ENCODE measurements at places on chromosomes 11 and 22. TPM values are rescaled to one million over a fixed set of nuclear protein-coding genes. Genes with fewer than 3 reads are reported as not detected.

Gene TP53I11
- total RNA-seq = 37.5 TPM

Gene GAS2L1
- total RNA-seq = 9.1 TPM

DNA sequence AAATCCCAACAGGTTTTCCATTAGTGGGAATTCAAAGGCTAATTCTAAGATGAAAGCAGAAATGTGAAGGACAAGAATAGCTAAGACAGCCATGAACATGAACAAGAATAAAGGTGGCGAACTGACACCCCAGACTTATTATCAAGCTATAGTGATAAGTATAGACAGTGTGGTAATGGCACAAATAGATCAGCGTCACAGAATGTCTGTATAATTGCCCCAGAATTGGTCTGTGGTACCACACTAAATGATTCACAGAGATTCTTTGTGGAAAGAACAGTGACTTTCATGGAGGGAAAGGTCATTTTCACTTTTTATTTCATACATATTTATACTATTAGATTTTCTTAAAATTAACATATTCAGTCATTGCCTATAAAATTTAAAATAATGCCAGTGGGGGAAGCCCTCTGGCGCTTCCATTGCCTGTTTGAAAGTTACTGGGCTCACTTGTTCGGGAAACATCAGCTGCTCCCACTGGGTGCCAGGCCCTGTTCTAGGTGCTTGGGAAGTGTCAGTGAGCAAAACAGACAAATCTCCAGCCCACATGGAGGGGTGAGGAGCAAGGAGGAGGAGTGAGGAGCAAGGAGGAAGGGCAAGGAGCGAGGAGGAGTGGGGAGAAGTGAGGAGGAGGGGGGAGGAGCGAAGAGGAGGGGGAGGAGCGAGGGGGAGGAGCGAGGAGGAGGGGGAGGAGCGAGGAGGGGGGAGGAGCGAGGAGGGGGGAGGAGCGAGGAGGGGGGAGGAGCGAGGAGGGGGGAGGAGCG is 11.3 kb upstream of the NLRP6 start:
- DNase-seq = no peak

DNA sequence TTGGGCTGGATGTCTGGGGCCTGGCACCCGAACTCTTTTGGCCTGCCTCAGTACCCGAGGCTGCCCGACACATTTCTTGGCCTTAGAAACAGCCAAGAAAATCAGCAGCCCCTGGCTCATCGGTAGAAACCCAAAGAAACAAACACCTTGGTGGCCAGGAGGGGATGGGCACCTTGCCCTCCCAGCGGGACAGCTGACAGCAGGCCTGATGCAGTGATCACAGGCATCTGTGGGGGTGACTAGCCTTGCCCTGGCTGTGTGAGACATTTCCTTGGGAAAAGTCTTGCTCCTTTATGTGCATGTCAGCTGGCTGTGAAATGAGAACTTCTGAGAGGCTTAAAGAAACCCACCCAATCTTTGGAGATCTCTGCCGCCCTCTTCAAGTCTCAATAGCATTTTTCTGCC is 60.9 kb downstream of the SMIM38 start:
- no peak for DNase-seq

Gene MYOD1
- total RNA-seq = not detected

DNA sequence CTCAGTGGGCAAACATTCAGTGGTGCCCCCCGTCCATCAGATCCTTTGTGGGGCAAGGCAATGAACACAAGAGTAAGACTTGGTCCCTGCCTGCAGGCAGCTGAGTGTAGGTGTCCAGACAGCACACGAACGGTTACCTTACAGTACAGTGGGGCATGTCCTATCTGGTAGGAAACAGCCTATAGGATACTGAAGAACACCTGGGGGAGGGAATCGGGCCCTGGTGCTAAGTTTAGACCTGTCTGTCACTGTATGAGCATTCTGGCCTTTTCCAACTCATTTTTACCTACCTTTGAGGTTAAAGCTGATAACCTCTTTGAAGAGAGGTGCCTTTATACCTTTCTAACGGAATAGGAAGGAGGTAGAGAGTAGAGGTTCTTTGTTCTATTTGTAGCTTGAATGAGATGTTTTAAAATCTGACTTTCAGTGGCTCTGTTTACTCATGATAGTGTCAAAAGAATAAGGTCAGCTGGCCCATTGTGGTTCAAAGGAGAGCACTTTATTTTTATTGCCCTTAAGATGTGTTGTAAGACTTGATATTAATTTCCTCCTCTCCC is 8.9 kb downstream of the ZNRF3 start:
- no peak for DNase-seq

DNA sequence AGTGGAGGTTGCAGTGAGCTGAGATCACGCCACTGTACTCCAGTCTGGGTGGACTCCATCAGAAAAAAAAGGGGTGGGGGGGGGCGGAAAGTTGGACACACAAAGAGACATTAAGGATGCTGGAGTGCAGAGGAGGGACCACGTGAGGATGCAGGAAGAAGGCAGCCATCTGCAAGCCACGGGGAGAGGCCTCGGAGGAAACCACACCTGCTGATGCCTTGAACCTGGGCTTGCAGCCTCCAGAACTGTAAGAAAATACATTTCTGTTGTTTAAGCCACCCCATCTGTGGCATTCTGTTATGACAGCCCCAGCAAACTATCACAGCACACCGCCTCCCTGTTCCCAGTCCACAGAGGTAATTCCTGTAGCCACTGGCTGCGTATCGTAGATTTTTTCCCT is 9.2 kb upstream of the STIP1 start:
- DNase-seq = no peak

- no peak for DNase-seq
These were observed 214.0 kb upstream of the SYN3 start for GRCh38 chr22:33272180-33272579.

DNA sequence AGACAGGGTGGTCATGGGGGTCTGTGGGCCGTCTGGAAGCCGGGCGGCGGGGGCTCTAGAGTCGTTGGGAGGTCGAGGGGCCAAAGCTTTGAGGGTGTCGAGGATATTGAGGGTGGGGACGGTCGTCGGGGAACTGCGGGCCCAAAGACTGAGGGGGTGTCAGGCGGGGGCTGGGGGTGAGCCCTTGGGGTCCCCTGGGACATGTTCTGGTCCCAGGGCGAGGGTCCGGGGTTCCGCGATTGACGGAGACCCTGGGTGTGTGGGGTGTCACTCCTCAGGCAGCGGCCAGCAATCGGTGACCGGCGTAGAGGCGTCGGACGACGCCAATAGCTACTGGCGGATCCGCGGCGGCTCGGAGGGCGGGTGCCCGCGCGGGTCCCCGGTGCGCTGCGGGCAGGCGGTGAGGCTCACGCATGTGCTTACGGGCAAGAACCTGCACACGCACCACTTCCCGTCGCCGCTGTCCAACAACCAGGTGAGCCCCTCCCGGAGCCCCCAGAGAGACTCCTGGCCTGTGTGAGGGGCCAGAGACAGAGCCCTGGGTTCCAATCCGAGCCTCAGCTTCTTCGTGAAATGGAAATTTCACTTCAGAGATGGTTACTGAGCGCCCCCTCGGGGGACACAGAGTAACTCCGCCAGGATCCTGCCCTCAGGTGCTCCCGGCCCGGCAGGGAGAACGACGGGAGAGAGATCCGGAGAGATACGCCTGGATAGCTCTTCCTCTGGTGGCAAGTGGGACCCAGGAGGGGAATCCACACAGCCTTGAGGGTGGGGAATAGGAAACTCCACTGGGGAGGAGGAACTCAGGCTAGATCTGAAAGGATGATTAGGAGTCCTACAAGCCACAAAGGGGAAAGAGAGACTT is 714 bp downstream of the SDF2L1 start:
- DNase-seq = peak; percentile 75

- no peak for DNase-seq
These were observed 101.8 kb downstream of the USP35 start for GRCh38 chr11:78290293-78291176.

Gene P2RX3
- 0.16 TPM for total RNA-seq

DNA sequence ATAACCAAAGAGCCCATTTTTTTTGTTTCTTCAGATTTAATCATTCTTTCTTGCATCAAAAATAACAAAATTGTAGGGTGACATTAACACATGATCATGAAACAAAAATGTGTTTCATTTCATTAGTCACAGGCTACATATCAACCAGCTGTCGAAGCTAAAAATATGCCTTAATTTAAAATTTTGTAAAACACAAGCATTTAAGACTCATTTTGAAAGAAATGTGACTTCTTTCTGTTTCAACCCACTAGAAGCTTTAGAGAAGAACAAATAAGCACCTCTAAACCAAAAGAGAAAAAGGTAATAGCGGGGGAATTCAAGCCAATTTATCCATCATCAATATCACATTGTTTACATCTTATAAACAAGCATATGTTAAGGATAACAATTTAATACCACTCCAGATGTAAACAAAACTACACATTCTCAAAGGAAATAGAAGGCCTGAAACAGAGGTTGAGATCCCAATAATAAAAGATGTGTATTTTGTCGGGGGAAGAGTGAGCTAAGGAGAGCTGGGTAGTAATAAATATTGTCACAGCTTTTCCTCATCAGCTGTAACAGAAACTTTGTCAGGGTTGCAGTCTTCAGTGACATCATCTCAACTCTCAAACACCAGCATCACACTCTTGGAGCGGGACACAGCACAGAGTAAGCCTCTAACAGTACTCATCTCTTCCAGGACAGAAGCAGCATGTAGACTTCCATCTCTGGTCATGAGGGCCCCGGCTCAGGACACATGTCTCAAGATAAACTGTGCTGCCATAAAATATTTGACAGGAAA is 42.0 kb downstream of the ALG9 start:
- DNase-seq = no peak

GRCh38 chr11:8863838-8864237 is 47.2 kb upstream of the AKIP1 start:
- DNase-seq = no peak

Gene CPT1B
- 14.9 TPM for total RNA-seq

DNA sequence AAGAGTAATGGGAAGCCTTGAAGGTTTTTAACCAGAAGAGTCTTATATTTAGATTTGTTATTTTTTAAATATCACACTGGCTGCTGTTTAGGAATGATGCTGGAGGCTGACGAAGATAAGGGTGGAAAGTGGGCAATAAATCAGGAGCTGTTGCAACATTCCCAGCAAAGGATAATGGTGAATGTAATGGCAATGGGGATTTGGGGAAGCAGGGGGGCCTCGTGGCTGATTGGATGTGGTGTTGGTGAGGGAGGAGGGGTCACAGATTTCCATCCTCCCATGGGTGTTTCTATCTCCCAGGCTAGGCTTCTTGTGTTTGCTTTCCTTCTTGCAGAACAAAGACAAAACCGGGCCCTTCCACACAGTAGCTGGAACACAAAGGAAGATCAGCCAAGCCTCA is 80.8 kb downstream of the PIWIL4 start:
- no peak for DNase-seq

Gene DUSP8
- 18.4 TPM for total RNA-seq

DNA sequence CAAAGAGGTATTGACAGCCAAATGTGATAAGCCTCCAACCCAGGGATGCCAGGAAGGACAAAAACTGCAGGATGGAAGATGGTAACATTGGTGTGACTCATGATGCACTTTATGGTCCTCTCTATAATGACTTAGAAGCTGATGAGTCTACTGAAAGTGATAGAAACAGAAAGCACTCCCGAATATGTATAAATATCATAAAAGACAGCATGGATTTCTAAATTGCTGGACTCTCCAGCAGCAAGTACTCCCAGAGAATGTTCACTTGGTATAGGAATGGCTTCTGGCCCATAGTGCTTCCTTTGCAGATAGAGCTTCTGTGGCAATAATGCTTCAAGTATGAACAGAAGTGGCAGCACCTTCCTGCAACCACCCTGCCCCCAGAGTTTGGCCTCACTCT is at the start of gene OR52B2:
Gene OR52B2, minus strand, starts transcription at position 101 of the 400 bp plus-strand sequence. Its CDS starts 0 bp downstream, at position 101.
- no peak for DNase-seq

GRCh38 chr11:64098318-64098831 is 62.6 kb downstream of the FLRT1 start:
- DNase-seq = no peak

DNA sequence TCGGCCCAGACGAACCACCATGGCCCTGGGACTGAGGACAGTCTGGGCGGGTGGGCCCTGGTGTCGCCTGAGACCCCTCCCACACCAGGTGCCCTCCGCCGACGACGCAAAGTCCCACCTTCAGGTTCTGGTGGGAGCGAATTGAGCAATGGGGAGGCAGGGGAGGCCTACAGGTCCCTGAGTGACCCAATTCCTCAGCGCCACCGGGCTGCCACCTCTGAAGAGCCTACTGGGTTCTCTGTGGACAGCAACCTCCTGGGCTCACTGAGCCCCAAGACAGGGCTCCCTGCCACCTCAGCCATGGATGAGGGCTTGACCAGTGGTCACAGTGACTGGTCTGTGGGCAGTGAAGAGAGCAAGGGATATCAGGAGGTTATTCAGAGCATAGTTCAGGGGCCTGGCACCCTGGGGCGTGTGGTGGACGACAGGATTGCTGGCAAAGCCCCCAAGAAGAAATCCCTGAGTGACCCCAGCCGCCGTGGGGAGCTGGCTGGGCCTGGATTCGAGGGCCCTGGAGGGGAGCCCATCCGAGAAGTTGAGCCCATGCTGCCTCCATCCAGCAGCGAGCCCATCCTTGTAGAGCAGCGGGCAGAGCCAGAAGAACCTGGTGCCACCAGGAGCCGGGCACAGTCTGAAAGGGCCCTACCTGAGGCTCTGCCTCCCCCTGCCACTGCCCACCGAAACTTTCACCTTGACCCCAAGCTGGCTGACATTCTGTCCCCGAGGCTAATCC is 2.8 kb downstream of the ARHGEF17 start:
- DNase-seq = no peak

- no peak for DNase-seq
These were observed 22.3 kb downstream of the RANGAP1 start for GRCh38 chr22:41263704-41264103.

Gene NEFH
- total RNA-seq = 0.12 TPM

- no peak for DNase-seq
These were observed 1400.8 kb upstream of the TENM4 start for GRCh38 chr11:80841675-80842074.

DNA sequence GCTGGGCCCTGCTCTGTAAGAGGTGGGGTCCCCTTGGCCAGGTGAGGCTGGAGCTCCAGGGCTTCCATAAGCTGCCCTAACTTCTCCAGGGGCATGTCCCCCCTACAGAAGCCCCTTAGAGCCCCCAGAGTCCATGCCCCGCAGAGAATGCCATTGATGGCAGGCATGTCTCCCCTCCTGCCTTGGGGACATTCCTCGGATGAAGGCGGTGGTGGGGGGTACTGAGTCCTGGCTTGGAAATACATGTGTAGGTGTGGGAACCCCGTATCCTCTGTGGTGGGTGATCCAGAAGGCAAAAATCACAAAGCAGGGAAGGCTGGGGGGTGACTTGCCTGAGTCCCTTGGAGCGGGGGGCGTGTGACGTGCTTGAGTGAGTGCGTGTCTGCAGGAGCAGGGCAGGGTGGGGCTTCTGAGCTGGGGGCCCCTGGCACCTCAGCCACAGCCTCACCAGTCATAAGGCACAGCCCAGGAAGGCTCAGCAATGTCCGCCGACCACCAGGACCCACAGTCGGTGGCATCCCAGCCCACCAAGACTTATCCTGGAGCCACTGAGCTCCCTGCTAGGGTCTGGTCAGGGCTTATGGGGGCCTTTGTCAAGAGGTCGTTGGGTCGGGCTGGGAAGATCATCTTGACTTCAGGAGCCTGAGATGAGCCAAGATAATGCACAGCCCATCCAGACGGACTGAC is 69.8 kb upstream of the KCNQ1OT1 start:
- peak; percentile 8 for DNase-seq

Gene OR10A2
- not detected for total RNA-seq

- DNase-seq = no peak
These were observed 283.1 kb downstream of the TENM4 start for GRCh38 chr11:79157738-79158137.

Gene ATXN10
- total RNA-seq = 75.1 TPM

Measured in pancreas (tissue), 10 donors.